ENCODE measurements at places on chromosomes 16 and 17.

- no peak for DNase-seq
These were observed 116.8 kb downstream of the ENGASE start for GRCh38 chr17:79191270-79191934.

- no peak for DNase-seq
These were observed at the start of gene TMC8 for GRCh38 chr17:78130437-78131101. TSS of gene TMC8 (plus strand) at chr17:78130771. CDS start at chr17:78131589, 818 bp downstream.

DNA sequence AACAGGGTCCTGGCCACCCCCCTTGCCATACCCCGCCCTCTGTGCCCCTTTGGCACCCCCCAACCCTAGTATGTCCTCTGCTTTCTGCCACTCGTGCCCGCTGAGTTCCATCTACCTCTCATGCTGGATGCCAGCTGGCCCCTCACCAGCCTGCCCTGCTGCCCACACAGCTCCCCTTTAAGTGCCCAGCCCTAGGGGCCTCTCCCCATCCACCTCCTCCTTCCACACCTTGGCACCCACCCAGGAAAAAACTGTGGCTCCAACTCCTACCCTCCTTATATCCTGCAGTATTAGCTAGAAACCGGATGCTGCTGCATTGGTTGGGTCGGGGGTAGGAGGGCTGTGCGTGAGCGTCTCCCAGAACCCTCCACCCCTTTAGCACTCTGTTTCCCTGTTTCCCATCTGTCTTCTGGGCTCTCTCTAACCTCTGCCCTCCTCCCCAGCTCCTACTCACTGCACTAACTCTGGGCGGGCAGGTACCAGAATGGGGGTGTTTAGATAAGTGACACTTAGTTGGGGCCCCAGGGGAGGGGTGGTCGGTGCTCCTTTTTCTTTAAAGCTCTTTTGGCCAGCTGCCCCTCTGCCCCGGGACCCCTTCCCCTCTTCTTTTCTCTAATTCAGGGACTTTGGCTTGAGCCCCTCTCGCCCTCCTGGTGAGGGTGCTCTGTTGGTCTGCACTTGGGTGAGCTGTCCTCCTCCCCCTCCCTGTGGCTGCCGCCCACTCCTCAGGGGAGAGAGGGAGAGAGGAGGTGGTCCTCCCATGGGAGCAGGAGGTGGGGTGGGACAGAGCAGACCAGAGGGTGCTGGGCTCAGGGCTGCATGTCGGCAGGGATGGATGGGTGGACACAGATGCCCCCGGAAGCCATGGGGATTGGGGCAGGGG, 9.9 kb downstream of the NR1D1 start:
- peak; percentile 71 for DNase-seq

- DNase-seq = no peak
These were observed 9.0 kb upstream of the G6PC1 start for GRCh38 chr17:42891539-42892152.

DNA sequence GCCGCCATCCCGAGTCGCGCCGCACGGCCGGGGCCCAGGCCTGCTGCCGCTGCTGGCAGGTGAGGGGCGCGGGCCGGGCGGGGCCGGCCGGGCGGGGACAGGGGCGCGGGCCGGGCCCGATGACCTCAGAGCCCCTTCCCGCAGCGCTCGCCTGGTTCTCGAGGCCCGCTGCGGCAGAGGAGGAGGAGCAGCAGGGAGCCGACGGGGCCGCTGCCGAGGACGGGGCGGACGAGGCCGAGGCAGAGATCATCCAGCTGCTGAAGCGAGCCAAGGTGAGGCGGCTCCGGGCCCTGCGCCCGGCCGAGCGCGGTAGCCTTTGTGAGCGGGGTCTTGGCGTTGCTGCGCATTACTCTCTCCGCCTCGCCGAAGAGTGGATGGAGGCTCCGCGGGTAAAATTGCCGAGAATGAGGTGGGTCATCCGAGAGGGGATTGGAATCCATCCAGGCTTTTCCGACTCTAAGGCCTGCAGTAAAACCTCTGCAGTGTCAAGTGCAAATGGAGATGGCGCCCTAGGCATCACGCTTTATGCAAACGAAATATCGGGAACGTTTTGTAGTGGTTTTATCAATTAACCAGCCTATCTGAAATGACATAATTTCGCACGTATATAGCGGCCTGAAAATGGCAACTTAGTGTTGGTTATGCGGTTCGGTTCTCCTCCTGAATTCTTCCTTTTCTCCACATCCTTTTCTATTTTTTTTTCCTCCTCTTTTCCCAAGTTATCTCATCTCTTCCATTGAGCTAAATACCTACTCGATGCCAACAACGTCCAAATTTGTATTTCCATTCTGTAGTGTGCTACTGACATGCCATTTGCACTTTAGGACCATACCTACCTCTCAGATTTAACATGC, 577 bp downstream of the TTC19 start:
- no peak for DNase-seq

DNA sequence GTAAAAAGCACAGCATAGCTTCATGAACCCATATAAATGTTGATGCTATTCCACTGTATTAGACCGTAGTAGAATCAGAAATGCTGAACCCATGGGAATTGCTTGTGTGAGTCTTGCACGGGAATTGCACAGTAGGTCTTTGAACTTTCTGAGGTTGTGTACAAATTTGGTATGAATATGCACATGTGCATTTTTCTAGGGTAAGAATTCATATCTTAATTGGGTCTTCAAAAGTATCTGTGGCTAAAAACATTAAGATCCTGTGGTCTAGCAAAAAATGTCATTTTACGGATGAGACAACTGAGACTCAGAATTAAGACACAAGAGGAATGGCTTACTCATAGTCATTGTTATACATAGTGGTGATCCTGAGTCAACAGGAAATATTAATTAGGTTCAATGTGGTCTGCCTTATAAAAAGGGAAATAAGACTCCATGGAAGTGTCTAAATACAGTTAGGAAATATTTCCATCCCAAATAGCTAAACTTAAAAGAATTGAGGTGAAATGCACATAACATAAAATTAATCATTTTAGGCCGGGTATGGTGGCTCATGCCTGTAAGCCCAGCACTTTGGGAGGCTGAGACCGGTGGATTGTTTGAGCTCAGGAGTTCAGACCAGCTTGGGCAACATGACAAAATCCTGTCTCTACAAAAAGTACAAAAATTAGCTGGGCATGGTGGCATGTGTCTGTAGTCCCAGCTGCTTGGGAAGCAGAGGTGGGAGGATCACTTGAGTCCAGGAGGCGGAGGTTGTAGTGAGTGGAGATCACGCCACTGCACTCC, 22.8 kb downstream of the TAOK1 start:
- DNase-seq = no peak

- no peak for DNase-seq
These were observed 6.8 kb downstream of the RUSF1 start for GRCh38 chr16:31501226-31501965.

- DNase-seq = no peak
These were observed 21.7 kb downstream of the CARHSP1 start for GRCh38 chr16:8847145-8847544.

- no peak for DNase-seq
These were observed 51.5 kb downstream of the KNOP1 start for GRCh38 chr16:19666477-19666876.

Measured in left forelimb (tissue), 1 donor.